ENCODE measurements at places on chromosomes 11 and 22.
A peak's percentile ranks its signal among the peaks of the same experiment; 100 is the strongest.

GRCh38 chr22:18091916-18092526 lies 14.2 kb downstream of the PEX26 start:
- DNase-seq: no peak

GRCh38 chr11:122931510-122931909 lies 49.0 kb downstream of the JHY start:
- no peak for DNase-seq

DNA sequence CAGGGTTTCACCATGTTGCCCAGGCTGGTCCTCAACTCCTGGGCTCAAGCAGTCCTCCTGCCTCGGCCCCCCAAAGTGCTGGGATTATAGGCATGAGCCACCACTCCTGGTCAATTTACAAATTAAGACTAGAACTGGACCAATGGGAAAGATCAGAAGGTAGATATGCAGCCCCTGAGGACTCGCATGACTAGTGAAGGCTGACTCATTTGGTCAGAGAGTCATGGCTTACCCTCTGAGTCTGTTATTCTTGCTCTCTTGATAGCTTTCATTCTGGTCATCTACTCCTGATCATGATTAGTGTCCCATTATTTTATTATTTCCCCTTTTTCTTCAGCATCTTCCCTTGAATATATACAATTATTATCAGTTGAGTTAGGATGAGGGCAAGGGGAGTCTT lies 2.7 kb upstream of the LDHAL6A start:
- no peak for DNase-seq

DNA sequence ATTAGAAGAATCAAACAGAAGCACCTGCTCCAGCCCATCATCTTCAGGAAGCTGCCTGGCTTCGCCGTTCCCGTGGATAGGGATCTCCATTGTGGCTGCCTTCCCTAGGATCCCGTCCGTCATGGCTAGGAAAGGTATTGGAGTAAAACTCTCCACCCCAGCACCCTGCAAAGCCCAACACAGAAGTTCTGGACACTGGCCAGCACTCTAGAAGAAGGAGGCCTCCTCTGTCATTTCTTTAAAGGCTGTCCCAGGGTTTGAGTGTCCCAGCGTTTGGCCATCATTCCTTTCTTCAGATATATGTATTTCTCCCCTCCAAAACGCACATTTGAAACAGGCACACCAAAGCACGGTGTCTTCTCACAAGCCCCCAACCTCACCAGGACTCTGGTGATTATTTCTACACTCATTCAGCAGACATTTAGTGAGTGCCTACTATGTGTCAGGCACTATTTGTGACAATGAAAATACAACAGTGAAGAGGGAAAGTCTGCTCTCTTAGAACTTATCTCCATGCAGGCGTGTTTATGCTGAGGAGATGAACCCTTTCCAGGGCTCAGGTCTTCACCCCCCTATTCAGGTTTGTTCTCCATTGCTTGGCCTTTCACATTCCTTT lies 724 bp downstream of the ARFIP2 start:
- DNase-seq: no peak

DNA sequence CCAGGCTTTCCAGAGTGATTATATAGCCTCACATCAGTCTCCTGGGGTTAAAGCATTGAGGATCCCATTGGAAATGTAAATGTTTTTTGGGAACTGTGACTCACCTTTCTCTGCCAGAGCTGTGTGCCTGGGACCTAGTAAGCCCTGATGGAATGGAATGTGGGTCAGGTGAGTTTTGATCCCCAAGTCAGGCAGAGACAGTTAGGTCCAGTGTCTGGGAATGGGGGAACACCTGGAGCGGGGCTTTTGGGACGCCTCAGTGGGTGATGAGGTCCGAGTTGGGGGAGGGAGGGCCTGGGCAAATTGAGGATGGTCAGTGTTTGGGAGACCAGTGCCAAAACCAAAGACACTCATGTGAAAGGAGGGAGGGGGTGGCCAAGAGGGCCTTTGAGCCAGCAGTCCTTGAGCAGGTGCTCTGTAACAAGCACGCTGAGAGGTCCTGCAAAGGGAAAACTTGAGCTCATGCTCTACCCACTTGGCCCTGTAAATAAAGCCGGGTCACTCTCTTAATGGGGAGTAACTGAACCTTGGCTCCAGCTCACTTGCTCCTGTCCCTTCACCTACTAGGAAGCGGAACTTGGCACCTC lies 104.7 kb downstream of the NAV2 start:
- no peak for DNase-seq

DNA sequence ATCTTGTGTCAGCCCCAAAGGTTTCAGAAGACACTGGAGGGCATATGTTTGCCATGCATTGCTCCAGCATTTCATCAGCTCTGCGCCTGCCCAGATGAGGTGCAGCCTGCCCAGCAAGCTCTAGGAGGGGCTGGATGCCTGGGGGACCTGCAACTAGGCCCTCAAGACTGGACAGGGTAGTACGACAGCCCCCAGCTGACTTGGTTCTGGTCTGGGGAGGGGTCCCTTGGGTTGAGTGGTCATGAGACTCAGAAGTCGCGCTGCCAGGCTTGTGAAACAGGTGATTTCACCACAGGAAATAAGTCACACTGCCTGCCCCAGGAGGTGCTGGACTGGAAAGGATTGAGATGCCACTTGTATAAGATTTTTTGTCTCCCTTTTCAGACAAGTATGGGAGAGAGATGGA lies 23.4 kb downstream of the TPBGL start:
- DNase-seq: no peak

- DNase-seq: no peak
These were observed 146.5 kb downstream of the OPCML start for GRCh38 chr11:133385781-133386180.

- no peak for DNase-seq
These were observed 29.4 kb upstream of the TTC36 start for GRCh38 chr11:118497831-118498230.

GRCh38 chr11:19714387-19715363 lies 2.0 kb downstream of the NAV2 start:
- DNase-seq: peak; percentile 38

GRCh38 chr11:12598330-12599256 lies 75.6 kb upstream of the TEAD1 start:
- no peak for DNase-seq

DNA sequence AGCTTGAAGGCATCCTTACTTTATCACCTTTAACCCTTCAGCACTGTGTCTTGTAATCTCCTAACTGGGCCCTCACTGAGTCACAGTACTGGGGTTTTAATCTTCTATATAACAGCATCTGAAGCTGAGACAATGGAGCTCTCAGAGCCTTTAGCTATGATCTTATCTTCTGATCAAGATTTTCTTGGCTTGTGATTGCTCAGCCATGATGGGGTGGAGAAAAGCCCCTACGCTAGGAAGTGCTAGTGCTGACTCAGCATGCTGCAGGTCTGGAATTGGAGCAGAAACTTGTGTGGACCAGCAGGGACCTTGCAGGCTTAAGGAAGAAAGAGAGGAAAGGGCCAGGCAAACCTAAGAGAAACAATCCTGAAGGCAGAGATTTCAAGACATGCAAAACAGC lies 71.7 kb upstream of the EED start:
- DNase-seq: no peak

GRCh38 chr11:27012234-27012921 lies 18.5 kb downstream of the FIBIN start:
- DNase-seq: no peak

- DNase-seq: no peak
These were observed 104.8 kb downstream of the ARHGAP42 start for GRCh38 chr11:100791860-100792259.

DNA sequence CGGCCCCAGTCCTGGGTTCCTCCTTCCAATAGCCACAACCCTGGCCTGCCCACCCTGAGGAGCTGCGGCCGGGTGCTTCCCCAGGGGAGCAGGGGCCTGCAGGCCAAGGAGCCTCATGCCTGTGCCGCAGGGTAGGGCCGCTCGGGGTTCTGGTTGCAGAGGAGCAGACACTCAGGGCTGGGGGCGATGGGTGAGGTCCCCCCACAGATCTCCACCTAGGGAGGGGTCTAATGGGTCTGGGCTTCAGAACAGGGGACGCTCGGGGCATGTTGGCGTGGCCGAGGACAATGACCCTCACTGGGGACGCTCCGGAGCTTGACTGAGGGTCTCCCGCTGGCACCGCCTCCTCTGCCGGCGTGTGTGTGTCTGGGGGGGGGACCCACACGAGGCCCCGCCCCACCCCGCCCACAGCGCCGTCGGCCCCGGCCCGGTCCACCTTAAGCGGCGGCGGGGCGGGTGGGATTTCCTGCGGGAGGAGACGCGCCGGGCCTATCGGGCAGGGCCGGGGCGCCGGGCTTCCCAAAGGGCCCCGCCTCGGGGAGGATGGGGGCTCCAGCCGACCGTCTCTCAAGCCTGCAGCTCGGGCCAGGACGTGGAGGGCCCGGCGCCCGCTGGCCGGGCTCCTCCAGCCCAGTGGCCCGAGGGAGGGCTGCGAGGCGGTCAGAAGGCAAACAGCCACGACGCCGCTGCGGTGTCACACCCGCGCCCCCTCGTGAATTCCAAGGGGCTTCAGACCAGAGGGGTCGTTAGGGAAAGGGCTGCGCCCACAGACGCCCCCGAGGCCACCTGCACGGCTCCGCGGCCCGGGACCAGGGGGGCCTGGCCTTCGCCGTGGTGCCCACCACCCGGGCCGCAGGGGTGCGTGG lies 640 bp upstream of the ZDHHC8 start:
- DNase-seq: no peak

- no peak for DNase-seq
These were observed 70.3 kb upstream of the GRK2 start for GRCh38 chr11:67195971-67196456.

DNA sequence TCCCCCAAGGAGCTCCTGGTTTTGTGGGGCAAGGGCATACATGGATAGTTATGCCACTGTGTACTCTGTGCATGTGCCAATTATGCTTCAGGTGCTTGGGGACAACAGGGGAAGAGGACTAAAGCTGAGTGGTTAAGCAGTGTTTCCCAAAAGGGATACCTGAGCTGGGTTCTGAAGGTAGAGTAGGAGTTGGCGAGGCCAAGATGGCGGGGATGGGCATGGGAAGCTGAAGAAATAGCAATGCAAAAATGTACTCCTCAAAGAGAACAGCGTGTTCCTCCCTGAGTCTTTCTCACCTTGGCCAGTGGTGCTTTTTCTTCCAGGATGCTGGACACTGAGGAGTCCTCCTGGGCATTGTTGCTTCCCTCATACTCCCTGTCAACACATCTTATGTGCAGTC lies 90.0 kb upstream of the LARGE1 start:
- no peak for DNase-seq

GRCh38 chr11:3126207-3126865 lies 38.8 kb downstream of the OSBPL5 start:
- no peak for DNase-seq

DNA sequence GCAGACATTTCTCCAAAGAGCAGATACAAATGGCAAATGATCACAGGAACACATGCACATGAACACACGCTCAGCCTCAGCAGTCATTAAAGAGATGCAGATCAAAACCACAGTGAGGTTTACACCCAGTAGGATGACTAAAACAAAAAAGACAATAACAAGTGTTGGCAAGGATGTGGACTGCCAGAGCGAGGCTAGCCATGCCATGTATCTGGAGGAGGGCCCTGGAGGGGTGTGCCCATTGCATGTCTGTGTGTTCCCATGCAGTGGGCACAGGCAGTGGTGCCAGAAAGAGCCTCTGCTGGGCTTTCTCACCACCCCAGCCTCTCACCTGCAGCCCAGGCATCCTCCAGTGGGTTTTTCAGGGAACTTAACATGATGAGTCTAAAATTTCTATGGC lies 54.2 kb upstream of the KCNQ1OT1 start:
- DNase-seq: no peak

DNA sequence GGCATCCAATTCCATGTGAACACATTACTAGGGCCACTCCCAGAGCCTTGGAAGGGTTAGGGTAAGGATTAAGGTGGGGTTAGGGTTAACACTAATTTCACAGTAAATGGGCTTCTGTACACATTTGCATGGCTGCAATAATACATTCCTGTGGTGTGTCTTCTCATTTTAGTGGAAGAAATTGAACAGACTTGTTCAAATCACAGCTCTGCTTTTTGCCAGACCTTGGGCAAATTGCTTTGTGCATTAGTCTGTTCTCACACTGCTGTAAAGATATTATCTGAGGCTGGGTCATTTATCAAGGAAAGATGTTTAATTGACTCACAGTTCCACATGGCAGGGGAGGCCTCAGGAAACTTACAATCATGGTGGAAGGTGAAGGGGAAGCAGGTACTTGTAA lies 45.4 kb upstream of the RCN1 start:
- DNase-seq: no peak

DNA sequence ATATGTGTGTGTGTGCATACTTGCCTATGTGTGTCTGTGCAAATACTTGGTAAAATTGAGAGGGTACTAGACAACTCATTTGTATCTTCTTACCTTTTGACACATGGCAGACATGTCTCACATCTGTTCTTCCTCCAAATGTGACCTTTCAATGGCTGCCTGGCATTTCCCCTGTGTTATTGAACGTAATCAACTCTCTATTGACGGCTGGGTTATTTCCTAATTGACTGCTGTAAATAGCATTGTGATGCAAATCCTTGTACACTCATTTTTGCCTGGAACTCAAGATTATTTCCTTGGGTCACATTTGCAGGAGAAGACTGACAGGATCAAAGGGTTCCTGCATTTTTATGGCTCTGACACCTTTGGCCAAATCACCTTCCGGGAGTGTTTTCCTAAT lies 37.4 kb downstream of the KCNQ1 start:
- DNase-seq: no peak

GRCh38 chr11:114909866-114910265 lies 231.5 kb downstream of the NXPE2 start:
- DNase-seq: no peak

DNA sequence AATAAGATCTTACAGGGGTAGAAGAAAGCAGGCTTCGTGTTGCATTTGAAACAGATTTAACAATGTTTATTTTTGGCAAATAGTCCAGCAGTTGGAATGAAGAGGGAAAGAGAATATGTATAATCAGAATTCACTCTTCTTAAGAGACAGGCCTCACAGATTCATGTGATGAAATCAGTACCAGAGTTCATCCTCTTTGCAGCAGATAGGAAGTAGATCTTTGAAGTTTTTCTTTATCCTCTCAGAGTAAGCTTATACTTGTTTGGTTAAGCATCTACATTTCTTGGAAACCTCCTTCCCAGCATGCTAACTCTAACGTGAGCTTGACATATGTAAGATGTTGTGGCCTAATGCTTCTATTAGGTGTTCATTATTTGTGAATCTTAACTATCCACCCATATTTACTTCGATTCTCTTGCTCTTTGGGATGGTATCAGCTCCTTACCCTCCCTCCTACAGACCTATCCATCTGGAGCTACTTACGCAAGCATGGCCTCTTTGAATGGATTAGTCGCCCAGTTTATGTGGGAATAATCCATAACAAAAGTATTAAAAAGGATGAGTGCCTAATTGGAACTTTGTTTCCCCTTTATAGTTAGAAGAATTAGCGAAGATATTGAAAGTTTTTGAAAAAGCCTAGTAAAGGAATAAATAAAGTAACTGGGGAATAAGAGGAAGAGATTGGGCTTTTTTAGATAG lies 80.1 kb downstream of the PRMT3 start:
- DNase-seq: no peak

DNA sequence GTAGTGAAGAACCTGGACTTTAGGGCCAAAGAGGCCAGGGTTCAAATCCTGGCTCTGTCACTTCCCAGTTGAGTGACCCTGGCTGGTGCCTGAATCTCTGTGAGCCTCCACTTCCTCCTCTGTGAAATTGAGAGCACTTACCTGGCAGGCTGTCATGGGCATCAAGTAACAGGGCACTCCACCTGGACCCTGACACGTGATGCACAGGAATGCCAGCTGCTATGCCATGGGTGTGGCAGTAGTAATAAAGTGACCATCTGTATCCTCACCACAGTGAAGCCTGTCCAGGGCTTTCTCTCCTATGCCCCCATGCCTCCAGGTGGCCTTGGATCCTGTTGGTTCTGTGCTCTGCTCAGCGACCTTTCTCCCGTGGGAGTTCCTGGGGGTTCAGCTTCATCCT lies 29.8 kb upstream of the PPP6R3 start:
- no peak for DNase-seq

Measured in NCI-H1694 treated with DMSO at 0.1 percent for 48 hours (cell line).